ENCODE measurements at places on chromosomes 2 and 18.

DNA sequence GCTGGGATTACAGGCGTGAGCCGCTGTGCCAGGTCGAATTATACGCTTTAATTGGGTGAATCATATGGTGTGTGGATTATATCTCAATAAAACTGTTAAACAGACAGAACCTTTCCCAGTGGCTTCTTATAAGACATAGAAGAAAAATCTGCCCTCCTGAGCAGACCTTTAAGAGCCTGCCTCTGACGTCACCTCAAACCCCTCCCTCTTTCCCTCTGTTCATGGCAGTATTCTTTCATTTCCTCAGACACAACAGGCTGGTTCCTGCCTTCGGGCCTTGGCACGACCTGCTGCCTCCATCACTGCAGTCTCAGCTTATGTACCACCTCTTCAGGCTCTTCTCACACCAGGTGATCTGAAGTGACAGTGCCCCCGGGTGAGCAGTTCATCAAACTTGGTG, 14.0 kb upstream of the PDIA6 start:
- no peak for DNase-seq

GRCh38 chr2:232698556-232699091, 1.5 kb downstream of the GIGYF2 start:
- DNase-seq: no peak

GRCh38 chr2:106184857-106185256, 9.2 kb downstream of the UXS1 start:
- DNase-seq: no peak

DNA sequence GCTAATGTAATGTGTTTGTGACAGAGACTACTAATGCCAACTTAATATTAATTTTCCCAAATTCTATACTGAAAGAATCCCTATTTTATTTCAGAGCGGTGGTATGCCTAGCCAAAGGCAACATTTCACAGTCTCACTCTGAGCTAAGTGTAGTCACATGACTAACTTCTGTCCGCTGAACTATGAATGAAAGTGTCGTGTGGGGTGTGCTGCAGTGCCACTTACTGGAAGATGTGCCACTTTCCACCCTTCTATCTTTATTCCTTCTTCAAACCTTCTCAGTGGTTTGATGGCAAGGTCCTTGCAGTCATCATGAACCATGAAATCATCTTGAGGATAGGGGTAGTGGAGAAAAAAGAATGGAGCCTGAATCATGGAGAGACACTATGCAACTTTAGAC, 47.3 kb upstream of the C1D start:
- DNase-seq: no peak

- no peak for DNase-seq
Measured at GRCh38 chr18:60684843-60685513, 312.4 kb upstream of the MC4R start.

All from stimulated activated naive CD8-positive, alpha-beta T cell treated with anti-CD3 and anti-CD28 coated beads, Interleukin-15, Interleukin-2, amounts not matched to agents 100 U/mL and 50 U/mL, for 24 hours (primary cell).